ENCODE measurements at places on chromosomes 16 and 17.

GRCh38 chr17:71325886-71326285 lies 794.9 kb upstream of the SOX9 start:
- no peak for DNase-seq

- no peak for DNase-seq
Measured at GRCh38 chr16:4032768-4033167, 83.5 kb downstream of the ADCY9 start.

DNA sequence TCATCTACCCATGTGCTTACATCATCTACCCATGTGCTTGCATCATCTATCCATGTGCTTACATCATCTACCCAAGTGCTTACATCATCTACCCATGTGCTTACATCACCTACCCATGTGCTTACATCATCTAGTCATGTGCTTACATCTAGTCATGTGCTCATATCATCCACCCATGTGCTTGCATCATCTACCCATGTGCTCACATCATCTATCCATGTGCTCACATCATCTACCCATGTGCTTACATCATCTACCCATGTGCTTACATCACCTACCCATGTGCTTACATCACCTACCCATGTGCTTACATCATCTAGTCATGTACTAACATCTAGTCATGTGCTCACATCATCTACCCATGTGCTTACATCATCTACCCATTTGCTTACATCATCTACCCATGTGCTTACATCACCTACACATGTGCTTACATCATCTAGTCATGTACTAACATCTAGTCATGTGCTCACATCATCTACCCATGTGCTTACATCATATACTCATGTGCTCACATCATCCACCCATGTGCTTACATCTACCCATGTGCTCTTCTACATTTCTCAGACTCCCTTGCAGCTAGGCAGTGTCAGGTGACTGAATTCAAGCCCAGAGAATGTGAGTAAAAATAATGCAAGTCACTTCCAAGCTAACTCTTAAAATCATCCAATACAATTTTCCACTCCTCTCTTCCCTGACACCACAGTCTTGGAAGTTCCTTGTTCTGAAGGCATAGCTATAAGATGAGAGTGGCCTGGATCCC lies 196.8 kb downstream of the CBLN1 start:
- DNase-seq = no peak

DNA sequence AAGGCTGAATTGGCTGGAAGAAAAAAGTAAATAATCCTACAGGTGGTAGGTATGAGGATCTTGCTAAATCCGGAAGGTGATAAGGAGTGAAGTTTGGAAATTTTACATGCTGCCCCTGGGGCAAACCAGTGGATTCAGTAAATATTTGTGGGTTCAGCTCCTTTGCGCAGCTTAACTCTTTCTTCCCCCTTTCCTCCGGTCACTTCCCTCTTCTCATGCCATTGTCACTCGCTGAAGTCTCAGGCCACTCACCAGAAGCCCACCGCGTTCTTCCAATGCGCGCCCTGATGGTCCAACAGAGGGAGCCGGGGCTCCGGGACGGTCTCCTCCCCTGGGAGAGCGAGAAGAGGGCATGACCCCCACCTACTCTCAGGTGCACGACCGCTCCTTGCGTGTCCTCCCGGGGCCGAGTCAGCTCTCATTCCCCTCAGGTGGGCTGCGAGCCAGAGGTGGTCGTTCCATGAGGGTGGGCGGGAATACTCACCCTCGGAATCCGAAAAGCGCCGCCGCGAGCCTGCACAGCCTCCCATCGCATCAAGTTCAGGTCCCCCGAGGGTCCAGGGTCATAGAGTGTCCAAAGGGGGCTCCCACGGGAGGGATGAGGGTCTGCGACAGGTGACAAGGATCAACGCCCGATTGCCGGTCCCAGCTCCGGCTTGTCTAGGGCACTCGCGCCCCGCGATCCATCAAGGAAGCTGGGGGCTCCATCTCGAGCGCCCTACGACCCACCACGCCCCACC lies 474 bp downstream of the CLN3 start:
- DNase-seq = no peak

DNA sequence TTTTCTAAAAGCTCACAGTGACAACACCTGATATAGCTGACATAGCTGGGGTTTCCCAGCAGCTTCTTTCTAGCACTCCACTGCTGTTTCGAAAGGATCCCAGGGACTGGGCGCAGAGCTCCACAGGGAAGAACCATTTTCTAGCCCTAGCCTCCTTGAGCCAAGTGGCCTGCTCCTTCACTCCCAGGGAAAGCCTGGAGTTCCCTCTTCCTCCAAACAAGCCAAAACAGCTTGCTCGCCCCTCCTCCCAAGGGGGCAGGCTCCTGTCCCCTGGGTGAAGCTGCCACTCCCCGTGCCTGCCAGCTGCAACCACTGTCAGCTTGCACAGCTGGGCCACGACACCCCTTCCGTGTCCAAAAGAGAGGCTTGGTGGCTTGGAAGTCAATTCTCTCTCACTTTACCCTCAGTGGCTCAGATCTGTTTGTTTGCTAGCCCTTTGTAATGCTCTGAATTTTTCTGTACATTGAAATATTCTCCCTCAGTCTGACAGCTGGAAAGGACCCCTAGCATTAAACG lies 59.8 kb downstream of the CYTH1 start:
- DNase-seq = no peak

- no peak for DNase-seq
Measured at GRCh38 chr16:4249530-4250308, 7.8 kb upstream of the SRL start.

DNA sequence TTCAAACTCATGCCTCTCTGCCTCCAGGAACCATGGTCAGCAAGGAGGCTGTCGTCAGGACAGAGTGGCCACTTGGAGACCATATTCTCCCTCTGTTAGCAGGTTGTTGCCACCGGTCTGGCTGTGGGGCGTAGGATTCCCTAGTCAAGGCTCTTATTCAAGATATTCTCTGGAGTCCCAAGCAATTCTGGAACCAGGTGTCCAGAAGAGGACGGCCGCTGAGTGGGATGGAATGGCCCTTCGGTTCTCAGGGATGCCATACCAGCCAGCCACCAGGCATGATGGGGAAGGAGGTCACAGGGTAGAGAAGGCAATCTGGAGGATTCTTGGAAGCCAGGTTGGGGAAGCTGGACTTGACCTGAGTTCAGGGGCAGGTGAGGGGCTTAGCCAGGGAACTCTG lies 173.5 kb downstream of the GSG1L start:
- DNase-seq = no peak

DNA sequence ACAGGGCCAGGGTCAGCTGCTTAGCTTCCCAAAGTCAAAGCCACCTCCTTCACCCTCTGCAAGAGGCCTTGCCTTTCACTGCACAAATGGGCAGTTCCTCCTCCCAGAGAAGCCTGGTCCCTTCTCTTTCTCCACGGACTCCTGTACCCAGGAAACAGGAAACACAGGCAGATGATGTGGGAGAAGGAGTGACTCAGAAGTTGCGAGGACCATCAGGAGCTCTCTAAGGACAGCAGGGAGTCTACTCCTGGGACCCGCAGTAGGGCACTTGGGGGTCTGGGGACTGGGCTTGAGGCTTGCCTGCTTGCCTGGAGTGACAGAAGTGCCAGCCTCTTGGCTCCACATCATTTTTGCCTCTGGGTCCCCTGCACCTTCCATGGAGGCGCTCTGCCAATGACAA lies 47.4 kb upstream of the KSR1 start:
- DNase-seq = no peak

GRCh38 chr16:81461766-81462165 lies 17.2 kb downstream of the CMIP start:
- DNase-seq = no peak

- no peak for DNase-seq
Measured at GRCh38 chr17:29880031-29880430, 50.0 kb downstream of the SSH2 start.

GRCh38 chr16:81497690-81498089 lies 53.1 kb downstream of the CMIP start:
- no peak for DNase-seq

GRCh38 chr17:74860872-74861661 lies 1.4 kb upstream of the GRIN2C start:
- no peak for DNase-seq

- DNase-seq = no peak
Measured at GRCh38 chr16:14111713-14112538, 40.8 kb downstream of the MRTFB start.

GRCh38 chr17:78526231-78527025 lies 50.8 kb downstream of the DNAH17 start:
- no peak for DNase-seq

DNA sequence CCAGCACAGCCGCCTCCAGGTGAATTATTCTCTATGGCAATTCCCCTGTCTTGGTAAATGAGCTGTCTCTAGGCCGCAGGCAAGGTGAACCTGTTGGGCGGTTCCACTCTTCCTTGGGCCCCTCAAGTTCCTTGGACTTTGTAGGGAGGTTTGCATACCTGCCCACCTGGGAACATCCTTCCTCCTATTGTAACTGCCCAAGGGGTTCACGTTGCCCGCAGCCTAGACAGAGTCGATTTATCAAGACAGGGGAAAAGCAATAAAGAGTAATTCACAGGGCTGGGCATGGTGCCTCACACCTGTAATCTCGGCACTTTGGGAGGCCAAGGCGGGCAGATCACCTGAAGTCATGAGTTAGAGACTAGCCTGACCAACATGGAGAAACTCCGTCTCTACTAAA lies 122.5 kb downstream of the KCNJ18 start:
- DNase-seq = no peak

DNA sequence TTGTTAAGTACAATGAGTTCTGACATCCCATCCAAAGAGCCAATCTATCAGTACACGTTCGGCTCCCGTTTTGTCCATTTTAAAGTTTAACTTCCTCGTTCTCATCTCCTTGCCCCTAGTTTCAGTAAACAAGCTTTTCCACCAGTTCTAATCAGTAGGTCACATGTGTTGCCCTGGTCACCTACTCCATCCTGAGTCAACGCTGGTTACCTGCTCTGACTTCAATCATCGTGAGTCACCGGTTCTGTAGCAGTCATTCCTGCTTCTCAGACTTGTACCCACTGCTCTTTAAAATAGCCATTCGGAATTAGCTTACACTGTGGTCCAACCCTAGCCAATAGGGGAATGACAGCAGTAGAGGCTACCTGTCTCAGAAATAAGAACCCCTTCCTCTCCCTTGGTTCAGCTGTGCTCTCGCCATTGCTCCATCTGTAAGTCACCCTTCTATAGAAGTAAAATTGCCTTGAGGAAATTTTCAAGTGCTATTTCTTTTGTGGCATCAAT lies 191.0 kb downstream of the CPPED1 start:
- DNase-seq = no peak

DNA sequence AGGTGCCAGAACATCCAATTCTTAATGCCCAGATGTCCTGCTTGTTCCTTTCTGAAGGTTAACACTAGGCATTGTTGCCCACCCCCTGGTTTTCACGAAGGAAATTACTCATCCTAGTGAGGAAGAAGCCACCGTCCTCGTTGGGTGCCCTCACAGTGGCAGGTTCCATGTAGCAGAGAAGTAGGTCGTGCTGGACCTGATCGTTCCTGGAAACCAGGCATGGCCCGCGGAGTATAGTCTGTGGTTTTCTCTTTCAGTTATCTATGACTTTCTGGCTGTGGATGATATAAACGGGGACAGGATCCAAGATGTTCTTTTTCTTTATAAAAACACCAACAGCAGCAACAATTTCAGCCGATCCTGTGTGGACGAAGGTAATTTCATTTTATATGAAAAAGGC lies 16.5 kb downstream of the RGS11 start:
- no peak for DNase-seq

DNA sequence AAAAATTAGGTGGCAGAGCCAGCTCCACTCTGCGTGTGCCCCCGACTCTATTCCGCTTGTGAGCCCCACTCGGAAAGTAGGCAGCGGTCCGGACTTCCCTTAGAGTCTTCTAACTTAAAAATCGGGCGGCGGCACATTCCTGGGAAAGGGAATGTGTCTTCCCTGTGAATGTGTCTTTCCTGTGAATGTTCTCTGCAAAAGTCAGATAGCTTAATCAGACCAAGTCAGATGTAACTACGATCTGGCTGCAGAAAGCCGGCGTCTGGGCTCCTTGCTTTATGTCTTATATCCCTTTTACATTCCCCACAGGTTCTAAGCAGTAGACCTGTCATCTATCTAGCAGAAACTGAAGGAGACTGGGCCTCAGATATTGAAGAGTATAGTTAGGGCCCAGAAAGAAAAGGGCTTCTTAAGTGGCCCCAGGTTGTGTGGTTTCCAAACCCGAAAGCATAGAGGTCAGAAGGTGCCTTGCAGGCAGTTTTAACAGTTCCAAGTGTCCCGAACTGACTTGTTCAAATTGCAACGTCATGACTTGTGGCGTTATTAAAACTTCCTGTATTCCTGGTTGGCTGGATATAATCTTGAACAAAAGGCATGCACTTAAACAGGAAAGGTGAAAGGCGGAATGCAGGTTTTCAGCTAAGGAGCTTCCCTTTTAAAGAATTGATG lies 601 bp downstream of the PHKB start:
- peak; percentile 6 for DNase-seq

DNA sequence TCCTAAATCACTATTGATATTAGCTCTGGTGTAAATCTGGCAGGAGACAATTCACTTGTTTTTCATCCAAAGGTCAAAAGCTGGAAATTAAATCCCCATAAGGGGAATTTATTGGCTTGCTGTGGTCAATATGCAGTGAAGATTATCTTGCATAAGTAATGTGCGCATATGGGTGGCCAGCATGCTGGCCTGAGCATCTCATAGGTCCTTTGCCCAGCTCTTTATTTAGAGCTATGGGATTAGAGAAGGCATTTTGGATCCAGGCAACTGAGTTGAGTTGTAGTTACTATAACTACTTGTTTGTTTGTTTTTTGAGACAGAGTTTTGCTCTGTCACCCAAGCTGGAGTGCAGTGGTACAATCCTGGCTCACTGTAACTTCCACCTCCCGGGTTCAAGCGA lies 110.7 kb downstream of the AATF start:
- DNase-seq = no peak

DNA sequence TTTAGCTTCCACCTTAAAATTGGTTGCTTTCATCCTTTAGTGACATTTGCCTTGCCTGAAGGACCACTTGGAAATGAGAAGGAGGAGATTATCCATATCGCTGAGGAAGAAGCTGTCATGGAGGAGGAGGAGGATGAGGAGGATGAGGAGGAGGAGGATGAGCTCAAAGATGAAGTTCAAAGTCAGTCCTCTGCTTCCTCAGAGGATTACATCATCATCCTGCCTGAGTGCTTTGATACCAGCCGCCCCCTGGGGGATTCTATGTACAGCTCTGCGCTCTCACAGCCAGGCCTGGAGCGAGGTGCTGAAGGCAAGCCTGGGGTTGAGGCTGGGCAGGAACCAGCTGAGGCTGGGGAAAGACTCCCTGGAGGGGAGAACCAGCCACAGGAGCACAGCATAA lies 11.5 kb upstream of the TMEM106A start:
- DNase-seq = no peak

GRCh38 chr16:13324851-13325250 lies 423.5 kb downstream of the SHISA9 start:
- DNase-seq = no peak

GRCh38 chr17:78527345-78527744 lies 49.9 kb downstream of the DNAH17 start:
- no peak for DNase-seq

GRCh38 chr16:51818342-51818944 lies 667.4 kb upstream of the SALL1 start:
- DNase-seq = peak; percentile 4

GRCh38 chr16:87415441-87415840 lies 23.3 kb downstream of the MAP1LC3B start:
- no peak for DNase-seq

GRCh38 chr17:9519583-9520272 lies 55.9 kb downstream of the STX8 start:
- no peak for DNase-seq
